ENCODE measurements at places on chromosomes 2 and 18. TPM values are rescaled to one million over a fixed set of nuclear protein-coding genes. Genes with fewer than 3 reads are reported as not detected.

DNER gene
- total RNA-seq, result not detected

SLC5A7 gene
- total RNA-seq, result not detected

LYPD1 gene
- total RNA-seq, result not detected

CUL3 gene
- total RNA-seq, result 87.0 TPM

GRCh38 chr2:237483018-237483731 is 3.9 kb upstream of the MLPH start:
- no peak overlapping the region for H3K4me3 ChIP-seq
- peaks cover 53% of the 10 kb centered on the region for H3K27me3 ChIP-seq
- H3K4me1 ChIP-seq, result peaks cover 2% of the 10 kb centered on the region
- no peak overlapping the region for H3K27ac ChIP-seq

DNA sequence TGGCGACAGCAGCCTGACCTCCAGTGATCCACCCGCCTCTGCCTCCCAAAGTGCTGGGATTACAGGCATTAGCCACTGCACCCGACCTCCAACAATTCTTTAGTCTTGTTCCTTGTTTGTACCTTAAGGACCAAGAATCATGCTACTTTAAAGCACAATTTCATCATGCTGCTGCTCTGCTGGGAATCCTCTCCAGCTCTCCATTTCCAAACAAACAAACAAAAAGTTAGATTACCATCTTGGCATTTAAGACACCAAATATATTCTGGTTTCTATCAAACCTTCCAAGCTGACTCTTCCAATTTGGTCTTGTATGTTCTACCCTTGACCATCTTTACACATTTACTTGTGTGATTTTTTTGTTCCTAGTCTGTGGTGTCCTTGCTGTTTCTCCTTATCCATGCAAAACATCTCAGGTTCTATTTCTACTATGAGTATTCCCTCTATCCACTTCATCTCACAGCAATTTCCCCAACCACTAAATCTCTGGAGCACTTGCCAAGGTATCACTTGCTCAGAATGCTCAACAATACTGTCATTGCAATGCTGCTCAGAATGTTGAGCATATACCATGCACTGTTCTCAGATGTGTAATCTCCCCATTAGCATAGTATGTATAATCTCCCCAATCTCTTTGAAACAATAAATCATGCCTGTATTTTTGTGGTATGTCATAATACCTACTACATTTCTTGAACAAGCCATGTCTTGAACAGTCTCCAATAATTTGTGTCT is 73.2 kb upstream of the GALNT5 start:
- H3K4me3 ChIP-seq, result no peak overlapping the region
- H3K27me3 ChIP-seq, result peaks cover 6% of the 10 kb centered on the region
- no peaks in the 10 kb centered on the region for H3K36me3 ChIP-seq
- no peak for DNase-seq

Measured in activated naive CD8-positive, alpha-beta T cell treated with anti-CD3 and anti-CD28 coated beads for 36 hours (primary cell).